NCI-H1105 (cell line): ENCODE measurements at places on chromosomes 11 and 22.

GRCh38 chr22:49983148-49984042 lies 22.8 kb downstream of the PIM3 start:
- DNase-seq = no peak

- DNase-seq = no peak
Measured at GRCh38 chr11:46679241-46680163, 20.9 kb downstream of the ARHGAP1 start.

- no peak for DNase-seq
Measured at GRCh38 chr11:128941110-128941509, 1.6 kb downstream of the TP53AIP1 start.

- no peak for DNase-seq
Measured at GRCh38 chr11:8257003-8257664, 6.5 kb downstream of the LMO1 start.

GRCh38 chr11:10294290-10294953 lies 403 bp upstream of the SBF2 start:
- DNase-seq = peak; percentile 32

DNA sequence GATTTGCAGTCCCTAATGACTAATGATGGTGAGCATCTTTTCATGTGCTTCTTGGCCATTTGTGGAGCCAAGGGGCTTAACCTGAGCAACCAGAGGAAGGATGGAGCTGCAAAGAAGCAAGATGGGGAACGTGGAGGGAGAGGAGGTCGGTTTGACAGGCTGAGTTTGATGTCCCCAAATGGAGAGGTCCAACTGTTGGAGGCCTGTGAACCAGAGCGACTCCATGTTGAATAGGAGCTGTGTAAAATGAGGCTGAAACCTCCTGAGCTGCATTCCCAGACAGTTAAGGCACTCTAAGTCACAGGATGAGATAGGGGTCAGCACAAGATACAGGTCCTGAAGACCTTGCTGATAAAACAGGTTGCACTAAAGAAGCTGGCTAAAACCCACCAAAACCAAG lies 54.5 kb downstream of the RPS6KA4 start:
- no peak for DNase-seq

DNA sequence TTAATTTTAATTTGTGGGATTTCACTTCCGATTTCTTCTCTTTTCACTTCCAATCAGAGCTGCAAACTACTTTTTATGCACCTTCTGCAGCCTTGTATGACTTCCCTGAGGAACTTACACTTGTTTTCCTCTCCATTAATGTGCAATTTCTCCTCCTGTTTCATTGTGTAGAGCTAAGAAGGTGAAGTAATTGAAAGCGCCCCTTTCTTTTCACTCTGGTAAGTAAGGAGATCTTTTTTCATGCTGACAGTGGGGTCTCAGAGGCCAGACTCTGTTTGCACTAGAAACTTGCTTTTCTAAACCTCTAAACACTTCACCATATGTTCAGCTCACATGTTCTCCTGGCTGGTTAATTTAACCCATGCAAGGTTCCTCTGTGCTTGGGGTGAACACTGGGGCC lies 117.0 kb downstream of the FANCF start:
- DNase-seq = no peak

DNA sequence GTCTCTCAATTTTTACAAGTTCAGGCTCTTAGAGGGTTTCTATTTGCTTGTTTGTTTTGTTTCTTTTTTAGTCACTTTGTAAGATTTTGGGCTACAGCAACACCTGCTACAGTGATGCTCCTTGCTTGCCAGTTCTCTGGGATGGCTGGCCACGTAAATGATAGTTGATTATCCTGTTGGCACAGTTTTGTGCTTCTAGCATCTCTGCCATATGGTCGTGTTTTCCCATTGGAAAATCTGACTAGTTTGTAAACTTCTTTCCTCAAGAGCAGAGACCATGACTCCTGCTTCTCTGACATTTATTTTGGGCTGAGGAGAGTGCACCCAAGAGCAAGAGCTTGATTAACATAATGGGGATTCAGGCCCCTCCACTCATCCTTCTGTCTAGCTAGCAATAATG lies 1621.6 kb upstream of the RAG2 start:
- DNase-seq = no peak

GRCh38 chr11:10725114-10725906 lies 25.7 kb upstream of the CTR9 start:
- DNase-seq = no peak

DNA sequence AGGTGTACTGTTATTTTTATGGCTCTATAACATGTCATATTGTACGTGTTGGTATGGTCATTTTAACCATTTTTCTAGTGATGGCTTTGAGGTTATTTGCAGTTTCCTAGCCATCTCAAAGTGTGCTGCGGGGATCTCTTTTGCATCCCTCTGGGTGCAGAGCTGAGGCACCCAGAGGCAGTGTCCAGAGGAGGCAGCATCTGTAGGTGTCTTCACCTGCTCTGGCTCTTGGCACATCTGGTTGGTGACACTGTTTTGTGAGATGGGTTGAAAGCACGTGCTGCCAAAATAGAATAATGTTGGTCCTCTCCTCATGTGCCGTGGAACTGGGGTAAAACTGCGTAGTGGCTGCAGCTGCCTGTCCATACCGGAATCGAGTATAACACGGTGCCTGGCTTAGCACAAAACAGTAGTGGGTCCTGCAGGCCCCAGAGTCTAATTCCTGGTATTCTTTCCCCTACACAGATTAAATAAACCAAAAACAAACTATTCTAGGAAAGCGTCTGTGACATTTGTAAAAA lies 12.9 kb downstream of the NEAT1 start:
- DNase-seq = no peak

DNA sequence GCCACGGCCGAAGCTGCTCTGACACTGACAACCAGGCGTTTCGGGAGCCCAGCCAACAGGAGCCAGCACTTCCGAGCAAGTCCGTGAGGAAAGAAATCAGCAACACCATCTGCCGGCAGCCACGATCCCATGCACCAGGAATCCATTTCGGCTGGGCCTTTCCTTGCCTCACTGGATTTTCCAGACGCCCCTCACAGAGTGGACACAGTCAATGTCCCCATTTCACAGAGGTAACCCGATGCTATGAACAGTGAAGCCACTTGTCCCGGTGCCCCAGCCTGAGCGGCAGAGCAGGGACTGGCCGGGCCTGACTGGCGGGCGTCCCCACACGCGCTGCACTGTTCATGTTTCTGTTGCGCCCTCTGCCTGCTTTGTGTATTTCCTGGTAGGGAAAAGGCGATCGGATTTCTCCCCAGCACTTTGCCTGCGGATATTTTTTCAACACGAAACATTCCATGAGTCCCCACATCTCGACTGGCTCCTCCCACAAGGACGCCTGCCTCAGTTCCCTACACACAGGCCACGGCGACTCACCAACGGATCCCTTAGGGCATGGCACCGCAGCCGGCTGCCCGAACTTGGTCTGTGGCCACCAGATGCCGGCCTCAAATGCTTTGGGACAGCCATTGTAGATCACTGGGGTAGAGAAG lies 55.3 kb downstream of the TRMU start:
- no peak for DNase-seq

DNA sequence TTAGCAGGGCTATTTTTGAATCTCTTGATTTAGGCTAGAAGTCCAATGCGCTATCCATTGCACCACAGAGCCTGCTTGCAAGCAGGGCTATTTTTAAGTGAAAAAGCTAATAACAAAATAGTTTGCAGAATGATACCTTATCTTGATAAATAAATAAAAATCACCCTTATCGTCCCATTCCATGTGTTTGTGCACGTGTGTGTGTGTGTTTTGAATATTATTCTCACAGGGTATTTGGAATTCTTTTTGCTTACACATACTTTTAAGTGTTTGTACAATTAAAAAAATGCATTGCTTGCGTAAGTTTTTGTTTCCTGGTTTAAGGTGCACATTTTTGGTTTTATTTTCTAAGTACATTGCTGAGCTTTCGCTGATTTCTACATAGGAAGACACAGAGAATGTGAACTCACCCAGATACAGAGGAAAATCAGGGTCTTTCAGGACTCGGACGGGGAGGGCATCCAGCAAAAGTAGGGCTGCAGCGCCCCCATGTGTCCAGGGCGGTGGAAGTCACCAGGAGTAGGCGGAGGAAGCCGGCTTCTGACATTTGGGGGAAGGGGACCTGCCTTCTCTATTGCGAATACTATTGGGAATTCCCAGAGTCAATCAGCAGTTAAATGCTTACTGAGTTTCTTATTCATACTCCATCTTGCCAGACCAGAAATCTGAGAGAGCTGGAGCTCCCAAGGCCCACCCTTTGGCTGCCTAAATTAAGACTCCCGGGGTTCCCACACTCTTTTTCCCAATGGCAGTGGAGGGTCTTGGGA lies 27.3 kb downstream of the SLC1A2 start:
- peak; percentile 63 for DNase-seq

- no peak for DNase-seq
Measured at GRCh38 chr11:60204922-60205321, 22.0 kb upstream of the MS4A6A start.
